ENCODE measurements at places on chromosomes 2 and 18.

DNA sequence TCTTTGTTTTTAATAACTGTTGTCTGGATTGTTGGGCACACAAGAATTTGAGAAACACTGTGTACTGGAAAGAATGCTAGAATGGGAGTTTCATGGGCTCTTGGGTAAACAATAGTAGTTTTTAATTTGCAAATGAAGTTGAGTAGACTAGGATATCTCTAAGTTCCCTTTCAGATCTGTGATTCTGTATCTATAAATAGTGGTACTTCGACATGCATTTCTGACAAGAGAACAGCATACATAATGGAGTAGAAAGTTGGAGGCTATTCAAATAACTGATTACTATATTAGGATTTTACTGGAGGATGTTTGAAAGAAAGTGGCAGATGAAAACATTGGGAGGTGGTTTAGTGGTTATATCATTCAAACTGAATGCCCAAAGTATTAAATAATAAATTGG, 29.5 kb downstream of the EPB41L5 start:
- no peak for DNase-seq

- no peak for DNase-seq
Observed at GRCh38 chr2:5472673-5473072, 219.5 kb upstream of the SOX11 start.

GRCh38 chr2:145197944-145198343, 678.0 kb upstream of the ZEB2 start:
- no peak for DNase-seq

DNA sequence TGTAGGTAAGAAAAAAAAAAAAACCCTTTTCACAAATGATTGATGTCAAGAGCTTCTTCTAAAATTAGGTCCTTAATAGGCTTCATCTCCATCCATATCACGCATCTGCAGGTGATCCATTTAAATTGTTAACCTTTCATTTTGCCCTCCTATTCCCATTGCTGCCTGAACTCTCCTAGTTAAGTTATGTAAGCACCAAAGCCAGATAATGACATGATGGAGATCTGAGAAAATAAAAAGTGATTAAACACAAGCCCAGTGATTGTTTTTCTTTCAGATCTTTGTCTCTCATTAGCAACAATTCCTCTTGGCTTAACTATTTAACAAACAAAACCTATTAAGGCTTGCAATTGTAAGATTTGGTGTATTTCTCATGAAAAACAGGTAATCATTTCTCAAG, 20.0 kb downstream of the LANCL1 start:
- DNase-seq, result no peak

- DNase-seq, result no peak
Observed at GRCh38 chr2:157758586-157758985, 117.5 kb downstream of the ACVR1 start.

DNA sequence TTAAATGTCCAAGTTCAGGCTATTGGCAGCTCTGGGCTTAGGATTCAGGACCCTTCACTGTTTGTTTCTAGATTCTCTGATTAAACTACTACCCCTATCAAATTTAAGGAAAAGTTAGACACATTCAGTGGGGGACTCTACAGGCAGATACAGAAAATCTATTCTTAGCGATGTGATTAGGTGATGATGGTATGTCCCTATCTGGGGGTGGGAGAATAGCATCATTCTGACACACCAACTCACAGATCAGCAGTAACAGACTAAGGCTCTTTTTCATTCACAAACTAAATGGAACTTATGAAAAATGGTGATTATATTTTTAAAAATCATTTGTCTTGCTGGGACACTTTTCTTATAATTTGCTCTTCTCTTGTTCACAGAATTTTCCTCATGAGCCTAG, 232.9 kb upstream of the CDH2 start:
- no peak for DNase-seq

DNA sequence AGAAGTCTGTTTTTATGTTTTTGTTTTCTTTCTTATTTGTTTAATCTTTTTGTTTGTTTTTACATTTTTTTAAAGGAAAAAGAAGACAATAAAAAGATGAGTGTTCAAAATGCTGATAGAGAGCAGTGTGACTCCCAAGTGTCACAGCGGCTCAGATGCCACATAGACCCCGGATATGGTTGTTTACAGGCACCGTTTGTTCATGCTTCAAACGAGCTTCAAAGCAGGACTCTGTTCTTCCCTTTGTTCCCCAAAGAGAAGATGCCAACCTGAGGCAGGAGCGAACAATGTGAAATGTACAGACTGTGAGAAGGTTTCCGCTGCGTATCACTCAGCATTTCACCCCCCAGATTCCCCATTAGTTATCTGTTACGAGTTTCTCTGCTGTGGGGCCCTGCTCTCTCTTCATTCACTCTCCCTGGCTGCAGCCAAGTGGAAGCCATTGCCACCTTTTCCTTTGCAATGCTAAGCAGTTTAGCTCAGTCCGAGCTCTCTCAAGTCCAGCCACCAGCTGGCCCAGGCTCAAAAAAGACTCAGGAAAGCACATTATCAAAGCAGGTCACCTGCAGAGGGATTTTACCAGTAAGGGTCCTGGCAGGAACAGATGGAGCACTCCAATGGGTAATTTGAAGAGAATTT, 36.4 kb upstream of the PHLPP1 start:
- DNase-seq, result no peak

DNA sequence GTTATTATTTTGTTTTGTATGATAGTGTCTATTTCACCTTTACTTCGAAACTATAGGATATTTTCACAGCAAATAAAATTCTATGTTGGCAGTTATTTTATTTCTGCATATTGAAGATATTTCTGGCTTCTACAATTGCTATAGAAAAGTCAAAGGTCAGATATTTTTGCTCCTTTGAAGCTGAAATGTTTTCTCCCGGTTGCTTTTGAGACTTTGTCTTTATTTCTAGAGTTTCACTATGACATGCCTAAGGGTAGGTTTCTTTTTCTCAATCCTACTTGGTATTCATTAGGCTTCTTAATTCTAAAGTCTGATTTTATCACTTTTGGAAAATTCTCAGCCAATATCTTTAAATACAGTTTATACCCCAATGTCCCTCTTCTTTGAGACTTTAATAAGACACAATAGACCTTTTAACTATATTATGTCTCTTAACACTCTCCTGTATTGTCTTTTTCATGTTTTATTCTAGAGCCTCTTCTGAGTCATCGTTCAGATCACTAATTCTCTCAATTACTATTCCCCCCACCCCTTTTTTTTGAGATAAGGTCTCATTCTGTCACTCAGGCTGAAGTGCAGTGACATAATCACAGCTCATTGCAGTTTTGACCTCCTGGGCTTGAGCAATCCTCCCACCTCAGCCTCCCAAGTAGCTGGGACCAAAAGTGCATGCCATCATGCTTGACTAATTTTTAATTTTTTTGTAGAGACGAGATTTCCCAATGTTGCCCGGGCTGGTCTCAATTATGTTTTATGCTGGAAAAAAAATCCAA, 50.5 kb downstream of the USP37 start:
- DNase-seq, result no peak

GRCh38 chr2:231297108-231297908, 98.2 kb upstream of the B3GNT7 start:
- DNase-seq, result no peak

DNA sequence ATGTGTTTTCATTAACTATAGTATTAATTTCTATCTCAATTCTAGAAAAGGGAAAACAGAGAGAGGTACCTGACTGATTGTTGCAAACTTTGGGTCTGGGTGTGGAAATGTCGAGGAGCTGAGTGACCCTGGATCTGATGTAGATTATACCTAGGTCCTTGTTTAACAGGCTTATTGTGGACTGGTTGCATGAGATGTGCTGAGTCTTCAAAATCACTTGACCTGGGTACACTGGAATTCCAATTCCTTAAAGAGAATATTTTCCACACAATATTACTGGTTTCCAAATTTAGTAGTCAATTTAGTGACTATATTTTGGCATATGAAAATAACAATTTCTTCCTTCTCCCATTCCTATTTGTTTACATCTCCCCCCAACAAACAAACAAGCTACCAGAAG, 13.6 kb downstream of the DUSP11 start:
- no peak for DNase-seq

GRCh38 chr2:113298176-113298575, 19.5 kb upstream of the PAX8 start:
- DNase-seq, result no peak

- DNase-seq, result no peak
Observed at GRCh38 chr2:127277028-127277427, 16.9 kb downstream of the ERCC3 start.

DNA sequence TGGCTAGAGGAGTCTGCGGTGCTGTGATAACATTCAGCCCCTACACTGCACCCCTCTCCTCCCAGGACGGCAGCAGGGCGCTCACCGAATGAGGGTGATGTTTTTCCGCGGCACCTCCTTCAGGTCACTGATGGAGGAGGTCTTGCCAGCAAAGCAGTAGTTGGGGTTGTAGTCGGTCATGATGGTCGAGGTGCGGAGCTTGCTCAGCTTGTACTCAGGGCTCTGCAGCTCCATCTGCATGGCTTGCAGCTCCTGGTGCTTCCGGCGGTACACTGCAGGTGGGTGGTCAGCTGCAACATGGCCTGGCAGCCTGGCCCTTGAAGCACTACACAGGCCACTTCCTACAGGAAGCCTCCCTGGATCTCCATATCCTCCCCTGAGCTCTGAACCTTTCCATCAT, 108.0 kb downstream of the CLIP4 start:
- DNase-seq, result peak; percentile 51

GRCh38 chr2:41283079-41283775, 764.6 kb upstream of the PKDCC start:
- no peak for DNase-seq

Measured in activated effector memory CD4-positive, alpha-beta T cell treated with anti-CD3 and anti-CD28 coated beads, Interleukin-2, amount 50 U/mL, for 16 hours (primary cell).